ENCODE measurements at places on chromosomes 7 and 10.

- no peak for DNase-seq
These were observed 396.6 kb upstream of the KLF6 start for GRCh38 chr10:4181621-4182049.

DNA sequence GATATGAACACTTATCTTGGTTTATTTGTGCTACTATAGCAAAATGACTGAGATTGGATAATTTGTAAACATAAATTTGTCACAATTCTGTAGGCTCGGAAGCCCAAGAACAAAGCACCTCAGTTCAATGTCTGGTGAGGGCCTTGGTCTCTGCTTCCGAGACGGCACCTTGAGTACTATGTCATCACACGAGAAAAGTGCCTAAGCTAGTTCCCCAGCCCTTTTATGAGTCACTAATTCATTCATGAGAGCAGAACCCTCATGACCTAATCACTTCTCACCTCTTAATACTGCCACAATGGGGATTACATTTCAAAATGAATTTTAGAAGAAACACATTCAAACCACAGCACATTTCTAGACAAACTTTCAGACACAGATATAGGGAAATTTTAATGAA, 52.0 kb upstream of the PRSS1 start:
- DNase-seq, result no peak

DNA sequence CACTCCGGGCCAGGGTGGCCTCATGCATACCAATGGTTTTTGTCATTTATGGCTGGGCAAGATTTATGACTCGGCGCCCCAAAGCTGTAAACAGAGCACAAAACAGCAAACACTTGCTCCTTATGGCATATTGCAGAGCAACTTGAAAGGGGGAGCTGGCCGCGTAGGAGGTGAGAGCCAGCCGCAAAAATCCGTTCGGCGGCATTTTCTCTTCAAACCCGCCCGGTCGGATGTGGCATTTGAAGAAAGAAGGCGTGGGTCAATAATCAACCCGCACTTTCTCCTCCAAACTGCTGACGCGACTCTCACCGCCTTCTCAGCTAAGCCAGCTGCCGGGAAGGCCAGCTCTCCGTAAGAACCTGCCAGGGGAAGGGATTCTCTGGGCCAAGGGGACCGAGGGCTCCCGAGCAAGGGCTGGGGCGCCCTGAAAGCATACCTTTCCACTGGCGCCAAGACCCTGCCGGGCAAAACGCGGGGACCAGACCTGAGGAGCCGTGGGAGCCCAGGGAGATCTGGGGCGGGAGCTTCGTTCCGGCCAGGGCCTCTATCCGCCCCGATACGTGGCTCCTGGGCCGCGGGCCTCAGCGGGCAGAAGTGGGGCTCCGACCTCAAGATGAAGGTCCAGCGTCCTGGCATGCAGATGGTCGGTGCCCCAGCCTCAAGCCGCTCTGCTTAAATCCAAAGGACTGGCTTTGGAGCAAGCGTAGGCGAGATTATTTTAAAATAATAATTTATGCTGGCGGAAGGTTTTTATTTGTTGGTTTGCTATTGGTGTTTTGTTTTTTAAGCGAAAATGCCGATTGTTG, 12.9 kb upstream of the HOXA2 start:
- DNase-seq, result no peak

GRCh38 chr10:117927332-117927731, 119.4 kb downstream of the RAB11FIP2 start:
- no peak for DNase-seq

DNA sequence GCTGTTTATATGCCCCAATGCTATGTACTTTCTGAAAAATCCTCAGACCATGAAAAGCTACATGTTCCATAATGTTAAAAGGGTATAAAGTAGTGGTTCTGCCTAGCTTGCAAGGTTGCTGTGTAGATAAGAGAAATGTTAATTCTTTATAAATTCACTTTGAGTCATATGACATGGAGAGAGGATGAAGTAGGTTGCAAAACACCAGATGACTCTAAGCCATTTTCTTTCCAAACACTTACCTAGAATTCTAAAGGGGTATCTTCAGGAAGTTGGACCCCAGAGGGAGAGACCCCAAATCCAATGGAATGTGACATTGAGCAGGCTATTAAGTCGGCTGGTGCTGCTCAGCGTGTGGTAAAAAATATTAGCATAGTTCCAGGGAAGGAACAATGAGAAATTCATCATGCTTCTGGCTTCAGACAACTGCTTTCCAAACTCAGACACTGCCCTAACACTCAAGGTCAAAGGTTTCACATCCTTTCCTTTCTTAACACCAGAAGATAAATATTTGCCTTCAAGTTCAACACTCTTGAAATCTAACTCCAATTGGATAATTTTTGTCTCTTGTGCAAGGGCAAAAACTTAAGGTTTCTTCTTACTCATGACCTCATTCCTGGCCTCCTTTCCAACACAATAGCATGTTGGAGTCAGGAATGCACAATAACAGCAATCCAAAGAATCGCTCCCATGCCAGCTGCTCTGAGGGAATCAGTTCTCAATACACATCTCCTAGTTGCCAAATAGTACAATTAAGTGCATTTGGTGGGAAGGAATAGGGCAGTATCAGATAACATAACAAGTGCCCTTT, 100.7 kb upstream of the AFAP1L2 start:
- DNase-seq, result no peak

DNA sequence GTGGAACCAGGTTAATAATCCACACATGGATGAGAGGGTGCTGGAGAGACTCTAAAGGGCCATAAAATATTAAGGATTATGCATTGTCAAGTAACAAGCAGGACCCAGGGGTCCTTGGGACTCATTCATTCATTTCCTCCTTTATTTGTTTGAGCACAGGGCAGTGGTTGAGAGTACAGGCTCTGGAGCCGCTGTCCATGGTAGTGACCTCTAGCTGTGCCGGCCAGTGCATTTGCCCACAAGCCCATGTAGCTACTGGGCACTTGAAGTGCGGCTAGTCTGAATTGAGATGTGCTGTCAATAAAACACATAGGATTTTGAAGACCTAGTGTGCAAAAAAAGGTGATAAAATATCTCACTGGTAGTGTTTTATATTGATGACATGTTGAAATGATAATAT, 137.6 kb downstream of the C10orf105 start:
- no peak for DNase-seq

DNA sequence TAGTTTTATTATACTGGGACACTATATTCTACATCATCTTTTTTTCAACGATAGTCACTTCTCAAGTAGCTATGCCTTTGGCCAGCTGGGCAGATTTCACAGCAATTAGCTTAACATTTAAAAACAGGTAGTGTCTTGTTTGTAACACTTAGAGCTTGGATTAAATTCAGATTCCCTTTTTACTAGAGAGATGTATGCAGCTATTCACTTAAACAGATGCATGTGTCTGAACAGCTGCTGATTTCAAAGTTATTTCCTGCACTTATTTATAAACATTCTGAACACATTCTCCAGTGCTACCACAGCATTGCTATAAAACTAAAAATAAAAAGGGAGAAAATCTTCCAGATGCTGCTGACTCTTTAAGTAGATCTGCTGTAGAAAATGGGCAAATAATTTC, 637.2 kb downstream of the POM121L12 start:
- DNase-seq, result no peak

DNA sequence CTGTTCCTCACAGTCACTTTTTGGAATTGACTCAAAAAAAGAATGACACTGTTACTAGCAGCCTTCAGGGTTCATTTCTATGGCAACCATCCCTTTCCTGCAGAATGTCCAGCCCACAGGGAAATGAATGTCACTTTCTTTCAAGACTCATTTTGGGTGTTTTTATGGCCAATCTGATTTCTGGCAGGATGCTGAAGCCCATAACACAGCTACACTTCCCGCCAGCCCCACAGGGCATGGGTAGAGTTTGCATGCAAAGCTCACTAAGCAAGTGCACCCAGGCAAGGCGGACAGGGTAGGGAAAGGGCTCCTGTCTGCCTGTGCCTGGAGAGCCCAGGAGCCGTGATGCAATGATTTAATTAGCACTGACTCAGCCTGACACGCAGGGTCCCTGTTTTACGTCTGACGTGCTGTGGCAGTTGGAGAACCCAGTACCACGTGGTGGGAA, 26.1 kb upstream of the GPAM start:
- no peak for DNase-seq

DNA sequence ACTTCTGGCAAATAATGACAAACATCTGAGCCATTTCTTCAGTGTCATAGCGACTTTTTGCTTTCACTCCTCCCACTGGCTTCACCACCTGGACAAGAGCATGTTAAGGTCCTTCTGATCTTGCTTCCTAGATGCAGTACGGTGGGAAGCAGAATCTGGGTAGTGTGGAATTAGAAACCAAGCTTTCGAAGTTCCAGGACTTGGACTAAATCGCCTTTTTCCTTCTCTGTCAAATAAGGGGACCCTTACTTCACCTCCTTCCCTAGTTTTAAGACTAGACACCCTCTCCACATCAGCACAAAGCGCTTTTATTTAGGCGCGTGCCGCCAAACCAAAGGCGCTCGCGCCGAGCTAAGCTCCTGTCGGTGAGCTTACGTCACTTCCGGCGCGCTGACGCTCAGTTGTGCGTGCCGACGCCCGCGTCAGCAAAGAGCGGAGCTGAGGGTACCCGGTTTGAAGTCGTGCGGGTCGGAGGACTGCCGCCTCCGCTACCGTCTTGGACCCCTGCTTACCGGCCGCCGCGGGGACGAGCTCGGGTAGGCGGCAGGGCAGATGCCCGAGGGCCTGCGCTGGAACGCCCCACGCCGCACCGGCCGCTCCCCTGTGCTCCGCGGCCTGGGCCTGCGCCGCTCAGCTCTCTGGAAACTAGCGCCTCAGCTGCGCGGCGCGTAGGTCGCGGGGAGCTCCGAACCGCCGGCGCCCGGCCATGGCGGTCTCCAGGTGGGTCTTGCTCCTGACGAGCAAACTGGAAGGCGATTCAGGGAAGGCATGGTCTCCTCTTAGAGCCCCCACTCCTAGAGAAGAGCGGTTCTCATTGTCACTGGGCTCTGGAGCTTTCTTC, at the start of gene BTAF1:
TSS of gene BTAF1 (plus strand) at position 400 of the 841 bp plus-strand sequence. CDS start at position 707, 307 bp downstream.
- DNase-seq, result peak; percentile 83

DNA sequence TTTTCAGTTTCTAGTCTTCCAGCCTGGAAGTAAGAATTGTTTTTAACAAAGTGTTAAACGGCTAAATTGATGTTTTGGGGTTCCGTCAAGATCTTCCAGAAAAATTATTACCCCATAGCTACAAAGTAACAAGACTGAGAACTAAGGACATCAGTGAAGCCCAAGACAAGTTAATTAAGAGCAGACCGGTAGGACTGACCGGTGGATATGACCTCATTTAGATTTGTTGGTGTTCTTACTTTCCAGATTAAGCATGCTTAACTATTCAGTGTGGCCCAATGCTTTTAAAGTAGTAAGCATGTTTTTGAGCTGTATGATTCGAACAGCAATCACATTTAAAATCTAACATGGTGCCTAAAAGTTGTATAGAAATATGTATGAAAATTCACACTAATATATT, 73.1 kb upstream of the RPA3 start:
- no peak for DNase-seq

- DNase-seq, result no peak
These were observed 7.1 kb upstream of the CPA5 start for GRCh38 chr7:130337410-130337971.

GRCh38 chr10:33001908-33002492, 44.0 kb upstream of the ITGB1 start:
- DNase-seq, result no peak

- peak; percentile 49 for DNase-seq
These were observed 24.8 kb downstream of the FAM53B start for GRCh38 chr10:124719213-124719851.

- DNase-seq, result no peak
These were observed 481.1 kb downstream of the SEMA3D start for GRCh38 chr7:84705706-84706105.

DNA sequence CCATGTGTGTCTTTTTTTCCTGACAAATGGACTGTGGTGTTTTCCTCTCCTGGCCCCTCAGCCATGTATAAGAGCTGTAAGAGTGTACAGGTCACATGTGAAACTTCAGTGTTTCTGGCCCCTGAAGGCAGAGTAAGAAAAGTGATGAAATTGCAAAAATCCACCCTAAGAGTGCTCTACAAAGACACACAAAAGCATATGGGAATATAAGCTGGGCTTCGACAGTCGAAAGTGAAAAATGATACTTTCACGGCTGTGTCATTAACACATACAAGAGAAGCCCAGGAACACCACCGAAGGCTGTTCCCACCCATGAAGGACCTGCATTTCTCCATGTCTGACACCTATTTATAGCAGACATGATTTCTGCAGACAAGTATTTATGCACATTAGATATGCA, 192.2 kb downstream of the PARD3 start:
- no peak for DNase-seq

GRCh38 chr10:43192884-43193283, 54.6 kb downstream of the CSGALNACT2 start:
- no peak for DNase-seq

DNA sequence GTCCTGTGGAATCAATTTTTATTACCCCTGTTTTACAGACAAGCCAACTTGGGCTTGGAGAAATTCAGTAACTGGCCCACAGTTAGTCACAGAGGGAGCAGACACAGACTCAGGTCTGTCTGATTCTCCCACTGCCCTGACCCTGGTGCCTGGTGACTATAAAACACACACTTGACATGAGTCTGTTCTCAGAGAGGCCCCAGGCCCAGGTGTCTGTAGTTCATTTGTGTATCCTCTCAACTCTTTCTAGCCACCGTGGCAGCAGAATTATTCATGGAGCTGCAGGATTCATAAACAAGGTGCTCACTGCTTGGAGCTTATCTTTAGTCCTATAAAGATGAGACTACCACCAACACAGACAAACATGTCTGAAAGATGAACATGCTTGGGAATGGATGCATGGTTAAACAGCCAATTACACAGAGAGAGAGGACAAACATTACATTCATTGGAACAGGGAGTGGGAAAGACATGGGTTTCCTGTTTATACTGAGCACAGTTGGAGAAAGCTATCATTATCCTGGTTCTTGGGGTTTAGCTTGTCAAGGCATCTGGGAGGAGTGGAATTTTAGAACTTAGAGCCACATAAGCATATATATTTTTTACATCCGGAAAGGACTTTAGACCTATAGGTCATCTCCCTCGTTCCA, 79.1 kb upstream of the PDCD4 start:
- no peak for DNase-seq

GRCh38 chr10:2897619-2898508, 169.5 kb upstream of the PFKP start:
- no peak for DNase-seq

GRCh38 chr10:118672766-118673715, 77.6 kb upstream of the PRLHR start:
- DNase-seq, result no peak

- DNase-seq, result no peak
These were observed 31.1 kb upstream of the NEUROD6 start for GRCh38 chr7:31371621-31372020.

Measured in activated T-helper 1 cell treated with anti-CD3 and anti-CD28 coated beads, Interleukin-2, amount 50 U/mL, for 16 hours (primary cell).